ENCODE measurements at places on chromosomes 1 and 21.
A peak's percentile ranks its signal among the peaks of the same experiment; 100 is the strongest.

DNA sequence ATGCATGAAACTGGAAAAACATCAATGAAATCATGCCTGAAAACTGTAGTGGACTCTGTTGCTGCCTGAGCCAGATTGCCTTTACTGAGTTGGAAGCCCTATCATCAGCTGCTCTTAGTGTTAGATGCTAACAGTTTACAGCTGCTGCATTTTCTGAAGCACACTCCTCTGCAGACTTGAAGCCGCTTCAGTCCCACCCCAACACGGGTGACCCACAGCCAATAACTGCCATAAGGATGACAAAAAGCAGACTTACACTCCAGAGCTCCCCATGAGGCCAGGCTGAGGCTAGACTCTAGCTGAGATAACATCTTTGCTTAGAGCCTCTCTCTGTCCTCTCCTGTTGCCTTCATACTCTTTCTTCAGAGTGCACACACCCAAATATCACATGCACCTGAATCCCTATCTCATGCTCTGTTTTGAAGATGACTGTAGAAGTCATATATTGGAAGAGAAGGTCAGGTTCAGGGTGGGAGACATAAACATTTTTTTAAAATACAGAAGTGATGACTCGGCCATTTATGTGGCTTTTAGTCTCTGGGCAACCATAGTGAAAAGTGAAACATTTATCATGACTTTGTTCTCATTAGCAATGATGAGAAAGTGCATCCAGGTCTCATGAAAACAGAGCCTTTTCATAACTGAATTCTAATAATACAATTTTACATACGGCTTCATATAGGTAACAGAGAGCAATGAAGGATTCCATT is 161.0 kb downstream of the KCNK2 start:
- no peak for DNase-seq

- no peak for DNase-seq
Observed at GRCh38 chr1:162265983-162266382, 110.7 kb downstream of the SPATA46 start.

DNA sequence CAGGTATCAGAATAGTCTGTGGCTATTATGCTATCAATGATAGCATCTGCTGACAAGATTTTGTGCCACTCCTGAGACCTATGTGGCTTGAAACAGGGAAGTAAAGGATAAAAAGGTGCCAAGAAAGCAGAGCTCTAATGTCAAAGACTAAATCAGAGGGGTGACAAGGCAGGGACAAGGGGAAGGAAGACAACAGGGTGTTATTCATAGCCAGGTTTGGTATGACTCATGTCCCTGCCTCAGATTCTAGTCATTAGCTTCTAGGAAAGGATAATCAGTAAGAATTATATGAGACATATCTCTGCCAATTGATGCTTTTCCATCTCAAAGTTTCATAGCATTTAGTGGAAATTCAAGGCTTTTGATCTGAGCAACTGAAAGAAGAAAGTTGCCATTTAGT is 31.8 kb upstream of the PLD5 start:
- DNase-seq = no peak

- no peak for DNase-seq
Observed at GRCh38 chr21:25176637-25177412, 430.5 kb downstream of the MRPL39 start.

GRCh38 chr1:162951553-162952315 is 90.8 kb upstream of the CCDC190 start:
- no peak for DNase-seq

DNA sequence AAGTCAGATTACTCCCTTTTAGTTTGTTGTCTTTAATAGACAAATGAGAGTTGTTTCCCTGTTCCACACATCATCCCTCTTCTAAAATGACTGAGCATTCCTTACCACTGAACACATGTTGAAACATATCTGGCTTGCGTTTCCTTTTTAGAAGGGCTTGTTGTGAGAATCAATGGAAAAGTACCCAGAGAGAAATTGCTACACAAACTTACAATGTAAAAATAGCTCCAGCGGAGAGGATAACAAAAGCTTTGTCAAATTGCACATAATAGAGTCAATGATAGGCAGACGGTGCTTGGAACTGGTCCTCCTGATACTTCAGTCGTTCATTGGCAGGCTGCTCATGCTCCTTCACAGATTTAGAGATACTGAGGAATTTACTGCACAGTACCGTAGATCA is 123.9 kb downstream of the CYYR1 start:
- DNase-seq = no peak

DNA sequence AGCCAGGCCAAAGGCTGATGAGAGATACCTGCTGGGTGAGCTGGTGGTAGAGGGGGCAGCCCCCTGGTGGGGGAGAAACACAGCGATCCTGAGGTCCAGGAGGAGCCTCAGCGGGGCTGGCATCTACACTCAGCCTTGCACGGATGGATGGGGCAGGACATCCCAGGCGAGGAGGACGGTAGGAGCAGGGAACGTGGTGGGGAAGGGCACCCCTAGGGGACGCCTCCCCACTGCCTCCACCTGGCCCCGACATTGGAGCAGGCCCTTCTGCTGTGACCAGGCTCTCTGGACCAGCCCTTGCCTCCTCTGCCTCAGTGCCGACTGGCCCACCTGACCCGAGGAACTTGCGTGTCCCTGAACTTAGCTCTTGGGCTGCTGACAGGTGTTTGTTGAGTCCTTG is 6.4 kb upstream of the MMEL1 start:
- no peak for DNase-seq

DNA sequence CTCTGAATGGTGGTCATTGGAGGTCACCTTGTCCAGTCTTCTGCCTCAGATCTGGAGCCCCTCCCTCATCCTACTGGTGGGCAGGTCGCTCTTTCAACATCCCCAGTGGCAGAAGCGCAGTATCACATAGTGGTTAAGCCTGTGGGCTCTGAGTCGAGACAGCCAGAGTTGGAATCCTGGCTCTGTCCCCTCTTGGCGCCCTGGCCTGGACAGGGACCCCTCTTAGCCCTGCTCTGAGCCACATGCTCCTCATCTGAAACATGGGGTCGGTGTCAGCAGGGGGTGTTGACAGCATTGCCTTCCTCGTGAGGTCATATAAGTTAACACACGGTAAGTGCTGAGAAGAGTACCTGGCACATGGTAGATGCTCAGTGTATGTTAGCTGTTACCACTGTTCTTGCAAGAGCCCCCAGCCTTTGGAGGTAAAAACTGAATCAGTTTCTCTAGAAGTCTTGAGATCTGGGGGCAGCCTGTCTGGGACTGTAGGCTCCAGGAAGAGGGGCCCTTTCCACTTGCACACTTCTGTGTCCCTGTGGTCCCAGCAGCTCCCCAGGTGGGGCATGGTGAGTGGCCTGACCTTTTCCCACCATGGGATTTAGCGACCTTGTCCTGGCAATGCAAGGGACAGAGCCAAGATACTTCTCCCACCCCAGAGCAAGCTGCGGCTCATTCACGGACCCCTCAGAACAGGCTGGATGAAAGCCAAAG is 6.4 kb downstream of the ZC3H12A start:
- no peak for DNase-seq

DNA sequence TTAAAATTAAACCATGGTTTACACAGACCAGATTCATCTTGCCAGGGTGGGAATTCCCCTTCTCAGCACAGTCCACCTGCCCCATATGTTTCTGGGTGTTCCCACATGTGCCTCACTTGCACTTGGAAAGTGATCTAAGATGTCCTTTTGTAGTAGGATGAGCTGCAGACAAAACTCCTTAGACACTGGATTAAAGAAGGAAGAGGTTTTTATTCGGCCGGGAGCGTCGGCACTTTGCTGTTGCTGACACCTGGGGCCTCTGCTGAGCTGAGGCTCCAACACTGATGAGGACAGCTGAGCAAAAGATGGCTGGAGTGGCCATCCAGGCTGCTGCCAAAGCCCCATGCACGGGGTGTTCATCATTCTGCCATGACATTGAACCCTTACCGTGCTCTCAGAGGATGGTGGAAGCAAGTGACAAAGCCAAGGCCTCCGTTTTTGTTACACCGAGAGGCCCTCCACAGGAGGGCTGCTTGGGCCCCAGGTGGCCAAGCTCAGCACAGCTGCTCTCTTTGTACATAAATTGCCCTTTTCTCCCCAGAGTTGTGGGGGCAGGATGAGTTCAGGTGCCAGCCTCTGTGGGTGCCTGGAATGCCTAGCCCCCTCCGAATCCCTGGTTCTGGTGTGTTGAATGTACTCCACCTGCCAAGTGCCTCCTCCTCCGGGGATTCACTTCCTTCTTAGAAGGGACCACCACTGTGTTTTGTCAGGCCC is 7.3 kb upstream of the ACOT11 start:
- DNase-seq = no peak

DNA sequence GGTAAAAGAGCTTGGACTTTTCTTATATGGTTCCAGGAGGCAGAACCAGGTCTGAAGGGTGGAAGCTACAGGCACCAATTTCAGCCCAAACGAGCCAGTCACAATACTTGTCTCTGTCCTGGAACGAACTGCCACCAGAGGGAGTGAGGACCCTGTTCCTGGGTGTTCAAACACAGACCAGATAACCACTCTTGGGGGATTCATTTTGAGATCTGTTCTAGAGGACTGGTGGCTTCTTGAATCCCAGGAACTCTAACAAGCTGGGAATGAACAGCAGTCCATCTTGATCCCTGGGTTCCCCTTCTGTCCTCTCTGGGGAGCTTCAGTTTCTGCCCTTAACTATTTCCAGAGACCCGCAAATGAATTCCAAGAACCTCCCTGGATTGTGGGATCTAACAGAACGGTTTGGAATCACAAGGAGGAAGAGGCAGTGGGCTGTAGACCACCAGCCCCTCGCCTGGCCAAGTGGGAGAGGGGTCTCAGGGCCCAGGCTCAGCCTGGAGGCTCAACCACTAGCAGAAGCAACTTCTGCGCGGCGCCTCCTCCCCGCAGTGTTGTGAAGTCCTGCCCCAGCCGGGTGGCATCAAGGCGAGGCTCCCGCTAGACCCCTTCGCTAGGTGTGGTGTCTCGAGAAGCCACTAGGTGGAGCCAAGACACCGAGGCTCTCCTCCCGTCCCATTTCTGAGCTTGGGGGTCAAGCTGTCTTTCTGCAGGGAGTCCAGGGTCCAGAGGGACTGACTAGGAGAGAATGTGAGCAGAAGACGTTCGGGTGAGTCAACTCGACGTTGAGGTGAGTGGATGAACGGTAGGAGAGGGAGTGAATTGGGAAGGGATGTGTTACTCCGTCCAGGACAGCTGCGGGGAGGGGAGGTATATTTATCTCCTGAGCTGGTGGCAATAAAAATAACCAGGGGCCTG is 12.1 kb upstream of the NES start:
- peak; percentile 70 for DNase-seq

DNA sequence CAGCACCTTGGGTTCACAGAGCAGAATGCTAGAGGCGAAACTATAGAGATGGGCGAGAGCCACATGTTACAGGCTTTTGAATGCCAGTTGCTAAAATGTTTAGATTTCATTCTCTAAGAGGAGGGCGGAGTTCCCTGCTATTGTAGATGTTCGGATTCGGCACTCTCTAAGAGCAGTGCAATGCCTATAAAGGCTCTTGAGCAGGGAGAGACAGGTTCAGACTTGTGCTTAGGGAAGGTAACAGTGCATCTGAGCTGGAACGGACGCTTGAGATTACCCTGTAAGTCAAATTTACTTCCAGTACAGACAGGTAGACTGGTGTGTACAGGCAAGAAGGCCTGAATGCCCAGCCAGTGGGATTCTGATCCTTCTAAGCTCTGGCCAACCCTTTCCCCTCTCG is 15.3 kb downstream of the LURAP1 start:
- no peak for DNase-seq

- no peak for DNase-seq
Observed at GRCh38 chr1:3009021-3009420, 12.2 kb upstream of the ACTRT2 start.

- DNase-seq = no peak
Observed at GRCh38 chr1:160744852-160745520, 5.9 kb downstream of the SLAMF7 start.

DNA sequence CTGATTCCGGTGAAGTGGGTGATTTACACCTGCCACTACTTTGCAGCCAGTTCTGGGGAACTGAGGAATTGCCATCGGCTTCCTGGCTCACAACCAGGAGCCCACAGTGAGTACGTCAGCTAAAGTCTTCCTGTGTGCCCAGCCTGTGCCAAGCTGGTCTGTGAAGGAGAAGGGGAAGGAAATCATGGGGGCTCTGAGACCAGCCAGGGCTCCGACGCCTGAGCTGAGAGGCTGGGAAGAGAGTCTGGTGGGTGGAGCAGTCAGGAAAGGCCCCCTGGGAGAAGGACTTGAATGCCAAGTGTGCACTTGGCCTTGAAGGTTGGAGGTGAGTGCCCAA is 1.2 kb downstream of the LURAP1 start:
- DNase-seq = no peak

GRCh38 chr1:75345538-75346292 is 211.5 kb downstream of the LHX8 start:
- DNase-seq = no peak

DNA sequence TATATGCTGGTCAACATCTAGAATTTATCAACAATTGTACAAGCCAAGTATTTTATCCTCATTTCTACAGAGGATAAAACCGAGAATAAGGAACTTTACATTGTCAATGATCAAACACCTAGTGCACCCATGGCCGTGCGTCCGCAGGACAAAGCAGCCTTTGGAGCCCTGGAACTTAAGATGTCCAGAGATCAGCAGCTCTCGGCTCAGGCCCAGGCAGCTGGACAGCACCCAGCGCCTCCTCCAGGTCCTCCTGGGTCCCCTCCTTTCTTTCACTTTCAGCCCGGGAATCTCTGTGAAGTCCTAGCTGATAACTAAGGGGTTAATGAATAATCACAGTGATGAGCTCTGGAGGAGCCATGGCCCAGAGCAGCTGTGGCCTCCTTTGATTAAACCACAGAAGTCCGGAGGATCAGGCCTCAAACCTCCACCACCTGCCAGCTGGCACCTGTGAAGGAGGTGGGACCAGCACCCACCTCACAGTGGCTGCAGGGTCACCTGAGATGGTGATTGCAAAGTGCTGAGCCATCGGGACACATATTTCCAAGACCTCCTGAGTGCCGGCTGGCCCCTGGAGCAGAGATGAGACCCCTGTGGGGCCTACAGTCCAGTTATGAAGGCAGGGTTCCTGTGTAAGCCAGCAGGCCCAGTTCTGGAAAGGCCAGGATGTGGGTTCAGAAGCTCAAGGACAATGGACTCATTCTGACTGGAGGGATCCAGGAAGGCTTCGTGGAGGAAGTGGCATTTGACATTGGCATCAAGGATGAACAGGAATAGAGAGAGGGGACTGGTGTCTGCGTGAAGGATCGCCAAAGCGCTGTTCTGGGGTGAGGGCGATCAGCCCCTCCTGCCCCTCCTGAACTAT is 11.6 kb upstream of the SAMD11 start:
- no peak for DNase-seq

DNA sequence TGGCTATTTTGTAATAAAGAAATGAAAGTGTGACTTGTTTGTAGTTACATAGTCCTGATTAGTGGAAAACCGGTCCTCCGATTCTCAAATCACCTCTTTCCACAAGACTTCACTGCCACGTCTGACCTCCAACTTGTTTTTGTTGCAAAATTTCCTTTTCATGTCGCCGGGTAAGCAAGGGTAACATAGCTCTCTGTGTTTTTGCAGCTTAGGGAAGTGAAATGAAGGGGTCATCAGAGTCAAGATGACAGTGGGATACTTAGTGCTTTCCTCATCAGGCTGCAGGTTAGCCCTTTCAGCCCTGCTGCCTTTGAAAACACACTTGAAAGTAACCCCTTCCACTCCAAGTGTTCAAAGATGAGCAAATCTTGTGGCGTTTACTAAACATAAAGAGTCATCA is 217.9 kb downstream of the USP25 start:
- DNase-seq = no peak

GRCh38 chr1:174999936-175000696 is at the start of gene CACYBP:
CACYBP (plus strand) TSS chr1:174999947; CDS start chr1:175000181, 234 bp downstream.
- no peak for DNase-seq
